ENCODE measurements at places on chromosomes 5 and 9. TPM values are rescaled to one million over a fixed set of nuclear protein-coding genes. Genes with fewer than 3 reads are reported as not detected.

GRCh38 chr5:74977471-74977870 lies 74.9 kb downstream of the GCNT4 start:
- no peak for DNase-seq

DNA sequence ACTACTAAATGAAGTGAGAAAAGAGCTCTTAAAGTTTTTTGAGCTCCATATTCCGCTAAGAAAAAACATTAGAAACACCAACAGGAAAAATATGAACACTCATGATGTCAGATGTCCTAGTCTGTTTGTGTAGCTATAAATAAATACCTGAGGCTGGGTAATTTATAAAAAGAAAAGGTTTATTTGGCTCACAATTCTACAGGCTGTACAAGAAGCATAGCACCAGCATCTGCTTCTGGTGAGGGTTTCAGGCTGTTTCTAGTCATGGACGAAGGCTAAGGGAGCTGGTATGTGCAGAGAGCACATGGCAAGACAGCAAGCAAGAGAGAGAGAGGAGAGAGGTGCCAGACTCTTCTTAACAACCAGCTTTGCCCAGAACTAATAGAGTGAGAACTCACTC lies 186.2 kb downstream of the PLK2 start:
- DNase-seq, result no peak

DNA sequence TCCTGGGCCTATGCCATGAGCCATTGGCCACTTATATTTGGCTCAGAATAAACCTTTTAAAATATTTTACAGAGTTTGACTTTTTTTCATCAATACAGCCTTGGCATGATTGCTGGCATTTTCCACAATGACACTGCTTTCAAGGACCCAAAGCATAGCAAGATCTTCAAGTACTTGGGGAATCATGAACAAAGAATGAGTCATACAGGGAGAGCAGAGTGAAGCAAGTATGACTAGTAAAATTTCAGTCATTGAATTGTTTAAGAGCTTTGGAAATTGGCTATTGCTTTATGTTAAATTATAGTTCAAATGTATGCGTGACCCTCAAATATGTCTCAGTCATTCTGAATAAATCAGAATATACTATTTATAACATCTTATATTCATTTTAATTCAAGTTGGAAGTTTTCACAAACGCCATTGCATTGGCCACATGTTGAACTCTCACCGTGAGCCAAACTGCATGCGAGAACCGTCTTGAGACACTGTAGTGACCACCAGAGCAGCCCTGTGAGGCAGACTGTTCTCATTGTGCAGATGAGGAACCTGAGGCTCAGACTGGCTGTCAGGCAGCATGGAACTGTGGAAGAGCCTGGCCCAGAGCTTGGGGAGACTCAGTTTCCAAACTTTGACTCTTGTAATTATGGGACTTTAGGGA lies 52.9 kb downstream of the GDNF start:
- DNase-seq, result peak; percentile 80

DNA sequence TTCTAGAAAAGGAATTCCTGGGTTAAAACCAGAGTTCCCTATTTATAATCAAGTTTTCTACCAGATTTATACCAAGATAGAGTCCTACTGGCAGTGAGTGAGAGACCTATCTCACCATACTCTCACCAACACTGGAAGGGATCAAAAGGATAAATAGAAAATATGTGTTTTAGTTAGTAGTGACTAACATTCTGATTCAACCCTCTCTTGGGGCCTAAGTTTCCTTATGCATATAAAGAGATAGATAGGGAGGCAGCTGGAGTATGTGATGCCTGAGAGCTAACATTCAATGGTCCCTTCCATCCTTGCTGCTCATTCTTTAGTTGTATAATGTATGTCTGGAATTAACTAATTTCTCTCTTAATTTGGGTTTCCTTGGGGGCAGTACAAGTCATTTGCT lies 32.0 kb downstream of the CKMT2 start:
- no peak for DNase-seq

DNA sequence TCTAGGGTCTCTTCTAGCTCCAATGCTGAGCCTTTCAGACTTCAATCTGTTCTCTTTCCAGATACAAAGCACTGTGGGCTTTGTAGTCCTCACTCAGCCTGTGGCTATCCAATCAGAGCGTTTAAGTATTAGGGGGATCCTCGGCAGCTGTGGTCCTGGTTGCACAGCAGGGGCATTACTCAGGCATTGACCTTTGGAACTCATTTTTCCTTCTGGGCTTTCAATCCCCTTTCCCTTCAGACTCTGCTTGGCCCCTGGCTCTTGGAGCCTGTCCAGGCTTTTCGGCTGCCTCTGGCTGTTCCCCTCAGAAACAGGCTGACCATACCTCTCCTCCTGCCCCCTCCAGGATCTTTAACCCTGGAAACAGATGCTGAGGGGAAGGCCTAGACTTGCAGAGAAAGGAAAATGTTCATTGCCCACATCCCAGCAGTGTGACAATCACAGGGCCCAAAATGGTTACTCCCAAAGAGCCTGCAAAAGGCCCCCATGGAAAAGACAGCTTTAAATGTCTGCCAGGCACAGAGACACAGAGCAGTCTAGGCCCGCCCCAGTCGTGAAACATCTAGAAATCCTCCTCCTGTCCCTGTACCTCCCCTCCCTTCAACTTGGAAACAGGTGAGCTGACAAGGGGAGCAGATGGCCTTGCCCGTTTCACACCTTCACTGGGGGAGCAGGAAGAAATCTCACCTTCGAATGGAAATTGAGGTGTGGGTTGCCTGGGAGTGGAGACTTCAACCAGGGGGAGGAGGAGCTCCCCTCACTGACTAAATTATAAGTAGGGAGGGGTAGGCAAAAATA lies 13.7 kb downstream of the C1QTNF2 start:
- no peak for DNase-seq

- DNase-seq, result no peak
These were observed 558 bp downstream of the GRPEL2 start for GRCh38 chr5:149345892-149346222.

DNA sequence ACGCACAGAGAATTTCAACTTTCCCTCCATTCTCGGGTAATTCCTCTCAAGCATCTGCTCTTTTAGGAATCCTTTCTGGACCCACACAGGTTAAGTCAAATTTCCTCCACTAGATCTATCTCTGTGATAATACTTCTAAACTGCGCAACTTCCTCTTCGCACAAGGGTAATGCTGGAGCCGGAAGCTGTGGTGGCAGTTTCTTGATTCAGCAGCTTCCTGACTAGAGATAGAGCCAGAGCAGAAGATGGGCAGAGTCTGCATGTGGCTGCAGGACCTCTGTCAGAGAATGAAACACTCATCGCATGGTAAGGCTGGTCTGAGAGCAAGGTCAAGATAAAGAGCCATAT lies 11.1 kb upstream of the CDC42SE2 start:
- no peak for DNase-seq

DNA sequence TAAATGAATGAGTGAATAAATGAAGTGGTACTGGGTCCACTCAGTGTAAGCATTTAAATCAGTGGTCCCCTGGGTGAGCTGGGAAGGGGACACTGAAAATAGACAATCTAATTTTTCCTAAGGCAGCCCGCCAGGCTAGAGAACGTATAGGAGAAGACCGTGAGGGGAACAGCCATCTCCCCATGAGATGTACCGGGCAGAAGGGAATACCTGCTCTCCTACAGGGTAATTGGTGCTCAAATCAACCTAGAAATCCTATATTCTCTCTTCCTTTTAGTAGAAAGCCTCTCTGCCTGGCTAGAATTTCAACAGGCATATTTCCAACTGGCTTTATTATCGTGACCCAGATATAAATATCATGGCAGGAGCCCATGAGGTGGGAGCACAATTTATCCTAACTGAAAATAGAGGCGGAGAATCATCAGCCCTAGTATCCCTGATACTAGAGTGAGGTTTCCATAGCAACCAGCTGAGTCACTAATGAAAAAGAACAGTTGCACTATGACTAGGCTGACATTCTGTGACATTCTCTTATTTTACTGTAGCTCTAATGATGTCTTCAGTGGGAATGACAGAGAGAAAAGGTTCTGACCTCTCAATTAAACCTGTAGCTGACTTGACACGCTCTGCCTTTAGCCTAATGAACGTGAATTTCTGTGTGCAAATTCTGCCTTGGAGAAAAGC lies 96.5 kb upstream of the CAST start:
- DNase-seq, result peak; percentile 78

DNA sequence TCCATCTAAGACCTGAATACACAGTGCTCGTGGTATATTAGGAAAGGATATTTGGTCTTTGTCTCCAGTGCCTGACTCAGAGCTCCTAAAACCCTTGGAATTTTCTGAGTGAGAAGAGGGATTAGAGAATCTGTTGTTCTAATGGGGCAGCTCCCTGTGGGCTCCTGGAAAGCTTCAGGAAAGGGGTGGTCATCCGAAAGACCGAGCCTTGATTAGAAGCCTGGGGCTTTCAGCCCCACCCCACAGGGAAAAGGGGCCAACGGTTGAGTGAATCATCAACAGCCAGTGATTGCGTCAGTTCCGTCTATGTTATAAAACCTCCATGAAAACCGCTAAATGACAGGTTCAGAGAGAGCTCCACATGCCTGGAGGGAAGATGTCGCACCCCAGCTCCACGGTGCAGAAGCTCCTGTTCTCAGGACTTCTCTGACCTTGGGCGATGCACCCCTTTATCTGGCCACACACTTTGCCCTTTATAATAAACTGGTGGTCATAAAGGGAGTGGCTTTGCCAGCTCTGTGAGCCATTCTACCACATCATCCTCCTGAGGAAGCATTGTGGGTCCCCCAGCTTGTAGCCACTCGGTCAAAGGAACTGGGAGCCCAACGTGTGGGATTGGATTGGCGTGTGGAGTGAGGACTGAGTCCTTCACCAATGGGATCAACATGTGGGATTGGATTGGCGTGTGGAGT lies 71.0 kb upstream of the ICE1 start:
- DNase-seq, result peak; percentile 84

DNA sequence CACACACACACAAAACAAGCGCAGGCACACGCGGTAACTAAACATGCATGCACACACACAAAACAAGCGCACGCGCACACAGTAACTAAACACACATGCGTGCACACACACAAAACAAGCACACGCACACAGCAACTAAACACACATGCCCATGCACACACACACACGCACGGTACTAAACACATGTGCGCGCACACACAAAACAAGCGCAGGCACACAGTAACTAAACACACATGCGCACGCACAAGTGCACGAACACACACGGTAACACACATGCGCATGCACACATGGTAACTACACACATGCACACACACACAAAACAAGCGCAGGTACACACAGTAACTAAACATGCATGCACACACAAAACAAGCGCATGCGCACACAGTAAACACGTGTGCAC lies 19.9 kb upstream of the SLC6A3 start:
- DNase-seq, result peak; percentile 56

GRCh38 chr9:98248737-98249474 lies 6.5 kb downstream of the TBC1D2 start:
- peak; percentile 92 for DNase-seq

DNA sequence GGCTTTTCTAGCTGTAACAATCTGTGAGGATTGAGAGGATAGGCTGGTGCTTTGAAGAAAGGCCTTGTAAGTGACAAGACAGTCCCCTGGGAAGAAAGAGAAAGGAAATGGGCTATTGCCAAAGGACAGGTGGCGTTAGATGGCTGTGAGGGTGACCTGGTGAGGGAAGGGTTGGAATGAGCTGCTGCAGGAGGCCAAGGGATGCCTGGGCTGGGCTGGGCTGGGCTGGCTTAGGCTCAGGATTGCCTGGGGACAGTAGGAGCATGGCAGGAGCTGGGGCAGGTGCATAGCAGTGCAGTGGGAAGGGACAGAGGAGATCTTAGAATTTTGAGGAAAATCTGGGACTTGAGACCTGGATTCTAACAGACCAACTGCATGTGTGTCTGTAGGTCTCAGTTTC lies 9.7 kb upstream of the MYOZ3 start:
- DNase-seq, result peak; percentile 85

Gene PCDHAC2
- total RNA-seq, result 0.36 TPM

Gene NDFIP1
- total RNA-seq, result 115 TPM

Gene MARCOL
- not detected for total RNA-seq

Gene SLC4A9
- not detected for total RNA-seq

Gene WNT8A
- not detected for total RNA-seq

Gene C5orf34
- 3.8 TPM for total RNA-seq

Gene BARHL1
- total RNA-seq, result not detected

Gene RNF180
- total RNA-seq, result 12.7 TPM

Gene RIOK2
- total RNA-seq, result 32.1 TPM

Measured in osteoblast (primary cell).